ENCODE measurements at places on chromosomes 7 and 10.

DNA sequence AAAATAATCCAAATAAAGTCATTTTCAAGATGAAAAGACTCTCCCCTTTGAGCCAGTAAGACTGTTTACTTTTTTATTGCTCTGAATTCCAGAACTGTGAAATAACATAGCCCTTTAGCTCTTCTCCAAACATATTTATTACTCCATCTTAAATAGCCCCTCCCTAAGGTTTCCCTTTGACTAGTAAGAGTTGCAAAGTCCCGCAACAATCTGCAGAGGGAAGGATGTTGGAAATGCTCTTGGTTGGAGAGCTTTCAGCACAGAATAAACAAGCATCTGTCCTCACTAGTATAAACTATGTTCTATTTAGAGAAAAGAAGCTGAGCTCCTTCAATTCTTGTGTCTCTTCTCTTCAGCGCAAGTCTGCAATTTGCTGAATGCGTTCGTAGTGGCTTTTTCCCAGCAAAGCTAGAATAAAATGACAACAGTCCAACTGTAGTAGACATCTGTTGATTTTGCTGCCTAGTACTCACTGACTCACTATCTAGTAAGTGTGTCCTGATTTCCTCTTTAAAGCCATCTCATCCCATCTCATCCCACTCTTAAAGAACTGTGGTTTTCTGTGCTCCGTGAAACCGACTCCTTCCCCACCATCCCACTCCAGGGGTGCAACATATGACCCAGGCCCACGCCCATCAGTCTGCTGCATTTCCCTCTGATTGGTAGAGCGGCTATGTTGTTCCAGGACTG lies 104.0 kb downstream of the FAM107B start:
- no peak for DNase-seq

- no peak for DNase-seq
These were observed 25.2 kb upstream of the ADAMTS14 start for GRCh38 chr10:70647086-70647485.

GRCh38 chr7:155638366-155638765 lies 6.1 kb upstream of the RBM33 start:
- DNase-seq, result no peak

- DNase-seq, result no peak
These were observed 9.1 kb downstream of the PTER start for GRCh38 chr10:16445770-16446469.

DNA sequence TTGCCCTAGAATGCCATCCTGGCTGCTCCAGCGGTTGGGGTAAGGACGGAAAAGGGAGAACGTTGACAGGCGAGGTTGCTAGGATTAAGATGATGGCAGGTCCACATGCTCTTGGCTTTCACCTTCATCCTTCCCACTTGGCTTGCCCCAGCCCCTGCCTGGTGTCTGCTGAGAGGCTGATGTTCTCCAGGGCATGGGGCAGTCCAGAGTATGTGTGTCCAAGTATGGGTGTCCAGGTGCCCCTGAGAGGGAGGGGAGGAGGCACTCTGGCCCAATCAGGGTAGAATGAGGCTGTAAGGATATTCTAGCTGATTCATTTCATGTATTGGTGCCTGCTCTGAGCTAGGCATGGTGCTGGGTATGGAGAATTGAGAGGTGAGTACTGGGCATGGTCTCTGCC lies 12.6 kb downstream of the NEURL1 start:
- no peak for DNase-seq

DNA sequence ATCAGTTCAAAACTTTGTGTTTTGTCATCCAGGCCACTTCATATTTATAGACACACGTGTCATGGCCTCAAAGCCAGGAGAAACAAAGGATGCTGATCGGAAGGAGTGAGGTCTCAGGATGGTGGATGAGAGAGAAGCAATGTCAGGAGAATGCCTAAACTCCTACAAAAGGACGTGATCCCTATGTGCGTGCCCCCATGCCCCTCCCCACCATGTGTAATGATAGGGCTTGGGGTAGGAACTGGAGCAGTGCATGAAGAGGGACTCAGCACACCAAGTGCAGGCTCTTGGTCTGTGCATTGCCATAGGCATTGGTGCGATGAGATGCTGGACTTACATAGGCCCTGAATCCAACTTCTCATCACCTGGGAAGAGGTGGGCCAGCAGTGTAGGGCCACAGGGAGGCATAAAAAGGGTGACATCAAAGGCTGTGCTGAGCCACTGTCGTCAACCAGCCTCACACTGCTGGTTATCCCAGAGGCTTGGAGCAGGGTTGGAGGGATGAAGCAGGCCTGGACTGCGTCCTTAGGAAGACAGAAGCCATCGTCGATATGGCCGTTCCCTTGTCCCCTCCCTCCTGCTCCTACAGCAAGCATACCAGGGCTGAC lies 46.9 kb upstream of the GDF10 start:
- no peak for DNase-seq

DNA sequence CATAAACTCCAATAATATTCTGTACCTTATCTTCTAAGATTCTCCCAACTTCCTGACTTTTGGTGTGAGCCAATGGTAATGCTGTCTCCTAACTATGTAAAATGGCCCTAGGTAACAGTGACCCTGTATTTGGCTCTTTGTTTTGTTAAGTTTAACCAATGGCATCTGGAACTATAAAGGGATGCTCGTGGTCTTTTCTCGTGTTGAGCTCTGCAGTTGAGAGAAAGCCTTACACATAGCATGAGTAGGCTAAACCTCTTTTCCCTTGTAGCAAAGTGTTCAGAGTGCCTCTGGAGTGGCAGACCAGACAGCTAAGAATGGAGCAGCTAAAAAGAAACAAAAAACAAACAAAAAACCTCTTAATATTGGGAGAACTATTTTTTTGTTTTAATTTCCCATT lies 5.2 kb downstream of the TES start:
- no peak for DNase-seq
